ENCODE measurements at places on chromosomes 5 and 9. TPM values are rescaled to one million over a fixed set of nuclear protein-coding genes. Genes with fewer than 3 reads are reported as not detected.

HMCN2 gene
- not detected for total RNA-seq

RNF14 gene
- total RNA-seq: 34.1 TPM

GCNT4 gene
- 2.1 TPM for total RNA-seq

MEF2C gene
- 0.27 TPM for total RNA-seq

YIPF5 gene
- 39.7 TPM for total RNA-seq

INSYN2B gene
- not detected for total RNA-seq

SPAG8 gene
- total RNA-seq: 1.1 TPM

IL12B gene
- not detected for total RNA-seq

GRCh38 chr5:22372376-22372775 is 480.8 kb downstream of the CDH12 start:
- no peak for DNase-seq
- no peak overlapping the region for H3K27ac ChIP-seq
- no peaks in the 10 kb centered on the region for H3K4me1 ChIP-seq
- H3K27me3 ChIP-seq: no peaks in the 10 kb centered on the region
- no peaks in the 10 kb centered on the region for H3K36me3 ChIP-seq

DNA sequence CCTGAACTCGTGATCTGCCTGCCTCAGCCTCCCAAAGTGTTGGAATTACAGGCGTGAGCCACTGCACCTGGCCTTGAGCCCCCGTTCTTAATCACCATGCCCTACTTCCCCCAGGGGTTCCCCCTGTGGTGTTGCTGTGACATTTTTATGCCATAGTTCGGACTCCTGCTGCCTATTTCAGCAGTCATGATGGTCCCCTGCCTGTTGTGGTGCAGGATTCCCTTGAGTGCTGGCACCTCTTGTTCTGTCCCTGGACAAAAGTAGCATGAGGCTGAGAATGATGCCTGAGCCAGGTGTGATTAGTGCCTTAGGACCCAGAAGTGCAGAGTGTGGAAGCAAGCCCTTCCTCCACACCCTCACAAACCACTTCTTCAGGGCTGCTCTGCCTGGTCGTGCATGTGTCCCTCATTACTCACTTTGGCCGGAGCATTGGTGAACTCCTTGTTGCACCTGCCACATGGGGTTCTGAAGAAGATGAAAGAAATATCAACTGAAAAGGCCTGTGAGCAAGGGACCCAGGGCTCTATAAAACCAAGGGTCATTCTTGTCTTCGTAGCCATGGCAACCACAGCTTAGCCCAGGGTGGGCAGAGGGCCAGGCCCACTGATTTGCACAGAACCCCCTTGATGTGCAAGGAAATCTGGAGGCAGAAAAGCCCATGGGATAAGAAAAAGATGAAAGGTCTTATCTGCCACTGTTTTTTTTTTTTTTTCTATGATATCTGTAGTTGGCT is 228.0 kb downstream of the NTRK2 start:
- H3K36me3 ChIP-seq: no peaks in the 10 kb centered on the region
- no peak overlapping the region for H3K4me3 ChIP-seq
- H3K27ac ChIP-seq: no peak overlapping the region
- DNase-seq: no peak

DNA sequence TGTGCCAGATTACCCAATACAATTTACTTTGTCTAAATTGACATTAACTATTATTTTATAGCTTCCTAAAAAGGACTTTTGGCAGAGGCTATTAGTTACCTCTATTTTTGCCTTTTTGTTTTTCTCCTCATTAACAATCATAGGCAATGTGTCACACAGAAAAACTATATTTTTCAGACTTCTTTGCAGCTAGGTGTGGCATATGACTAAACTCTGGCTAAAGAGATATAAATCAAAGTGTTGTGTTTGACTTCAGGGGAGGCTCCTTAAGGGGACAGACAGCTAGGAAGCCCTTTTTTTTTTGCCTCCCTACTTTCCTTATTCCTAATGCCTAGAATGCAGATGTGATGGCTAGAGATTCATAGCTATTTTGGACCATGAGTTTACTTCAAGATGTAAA is 19.7 kb upstream of the GCNT4 start:
- no peak overlapping the region for H3K4me3 ChIP-seq
- no peak for DNase-seq

DNA sequence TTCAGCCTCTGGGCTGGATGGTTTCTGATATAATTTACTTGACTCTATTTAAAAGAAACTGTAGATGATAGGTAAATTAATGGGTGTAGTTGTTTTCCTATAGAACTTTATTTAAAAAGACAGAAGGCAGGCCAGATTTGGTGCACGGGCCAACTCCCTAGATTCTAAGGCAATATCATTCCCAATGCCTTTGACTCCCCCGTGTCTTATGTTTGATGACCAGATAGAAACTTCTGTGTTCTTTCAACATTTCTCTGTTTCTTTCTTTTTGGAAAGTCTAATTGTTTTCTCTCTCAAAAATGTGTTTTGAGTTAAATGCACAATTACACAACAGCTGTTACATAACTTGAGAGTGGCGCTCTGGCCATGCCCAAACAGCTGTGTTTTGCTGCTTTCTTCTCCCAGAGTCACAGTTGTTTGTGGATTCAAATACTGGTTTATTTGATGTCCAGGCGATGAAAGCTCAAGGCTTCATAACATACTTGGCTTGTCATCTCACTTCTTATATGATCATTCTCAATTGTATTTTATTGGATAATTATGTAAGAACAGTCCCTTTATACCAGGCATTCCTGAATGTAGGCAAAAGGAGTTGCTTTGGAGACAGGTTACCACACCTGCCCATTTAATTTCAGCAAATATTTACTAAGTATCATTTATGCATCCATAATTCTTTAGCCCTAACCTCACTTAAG is 1.7 kb upstream of the ALDH1A1 start:
- no peak overlapping the region for H3K27ac ChIP-seq
- H3K4me3 ChIP-seq: no peak overlapping the region
- DNase-seq: no peak
- peaks cover 18% of the 10 kb centered on the region for H3K27me3 ChIP-seq
- H3K4me1 ChIP-seq: peaks cover 3% of the 10 kb centered on the region
- no peaks in the 10 kb centered on the region for H3K36me3 ChIP-seq

- H3K4me3 ChIP-seq: no peak overlapping the region
- H3K4me1 ChIP-seq: no peaks in the 10 kb centered on the region
- no peak for DNase-seq
- H3K27ac ChIP-seq: no peak overlapping the region
- H3K27me3 ChIP-seq: no peaks in the 10 kb centered on the region
Measured at GRCh38 chr5:94197970-94198369, 420.4 kb downstream of the KIAA0825 start.

DNA sequence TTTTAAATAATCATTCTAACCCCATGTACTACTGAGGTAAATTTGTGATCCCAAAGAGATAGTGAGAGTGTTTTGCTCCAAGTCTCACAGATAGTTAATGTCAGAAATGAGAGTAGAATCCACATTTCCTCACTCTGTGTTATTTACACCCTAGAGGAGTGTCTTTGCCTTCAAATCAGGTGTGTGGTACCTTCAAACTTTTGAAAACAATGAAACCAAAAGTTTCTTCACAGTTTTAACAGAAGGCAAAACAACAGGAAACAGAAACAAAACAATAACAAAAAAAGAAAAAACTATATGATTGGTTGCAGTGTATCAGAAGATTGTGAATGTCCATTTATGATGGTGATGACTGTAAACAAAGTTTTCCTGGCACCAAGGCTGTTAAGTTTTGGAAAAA is 85.9 kb downstream of the ERBIN start:
- H3K4me3 ChIP-seq: no peak overlapping the region
- H3K4me1 ChIP-seq: peaks cover 44% of the 10 kb centered on the region
- DNase-seq: no peak

DNA sequence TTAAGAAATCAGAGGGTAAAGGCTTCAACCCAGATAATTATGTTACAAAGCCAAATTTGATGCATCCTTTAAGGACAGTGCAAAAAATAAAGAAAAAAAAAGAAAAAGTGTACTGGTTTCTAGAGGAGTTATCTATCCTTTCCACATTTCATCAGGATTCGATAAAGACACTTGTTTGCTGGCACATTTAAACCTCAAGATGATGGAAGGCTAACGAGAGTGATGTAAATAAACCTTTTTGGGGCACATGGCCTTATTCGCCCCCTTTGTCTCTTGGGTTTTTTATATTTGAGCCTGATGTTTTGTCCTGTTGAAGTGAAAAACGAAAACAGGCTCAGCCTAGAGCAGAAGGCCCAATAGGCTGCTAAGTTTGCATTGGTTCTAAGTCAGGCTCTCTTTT is 416.5 kb downstream of the TAF11L14 start:
- no peak for DNase-seq
- H3K36me3 ChIP-seq: no peaks in the 10 kb centered on the region
- H3K27ac ChIP-seq: no peak overlapping the region
- H3K4me1 ChIP-seq: no peaks in the 10 kb centered on the region
- H3K27me3 ChIP-seq: no peaks in the 10 kb centered on the region

DNA sequence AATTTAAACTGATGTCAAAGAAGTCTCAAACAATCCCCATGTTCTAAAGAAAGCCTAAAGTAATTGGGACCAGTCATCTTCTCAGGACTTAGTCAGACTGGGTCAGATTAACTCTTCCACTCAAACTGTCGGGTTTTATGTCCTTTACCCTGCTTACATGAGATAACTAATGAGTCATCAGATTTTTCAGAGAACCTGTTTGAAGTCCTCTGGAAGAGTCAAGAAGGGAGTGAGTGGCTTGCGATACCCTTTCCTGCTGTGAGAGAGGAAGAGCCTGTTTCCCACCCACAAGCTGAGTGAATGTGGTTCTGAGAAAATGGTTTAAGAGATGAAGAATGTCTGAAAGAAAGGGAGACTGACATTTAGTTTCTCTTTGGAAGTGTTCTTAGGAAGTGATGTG is 1866.7 kb upstream of the C9orf72 start:
- no peaks in the 10 kb centered on the region for H3K27me3 ChIP-seq
- no peak overlapping the region for H3K4me3 ChIP-seq
- H3K36me3 ChIP-seq: no peaks in the 10 kb centered on the region
- H3K27ac ChIP-seq: no peak overlapping the region

GRCh38 chr5:110815916-110816605 is 77.3 kb downstream of the SLC25A46 start:
- no peak overlapping the region for H3K4me3 ChIP-seq
- no peak overlapping the region for H3K27ac ChIP-seq
- no peak for DNase-seq
- peaks cover 5% of the 10 kb centered on the region for H3K27me3 ChIP-seq
- H3K36me3 ChIP-seq: no peaks in the 10 kb centered on the region
- no peaks in the 10 kb centered on the region for H3K4me1 ChIP-seq

DNA sequence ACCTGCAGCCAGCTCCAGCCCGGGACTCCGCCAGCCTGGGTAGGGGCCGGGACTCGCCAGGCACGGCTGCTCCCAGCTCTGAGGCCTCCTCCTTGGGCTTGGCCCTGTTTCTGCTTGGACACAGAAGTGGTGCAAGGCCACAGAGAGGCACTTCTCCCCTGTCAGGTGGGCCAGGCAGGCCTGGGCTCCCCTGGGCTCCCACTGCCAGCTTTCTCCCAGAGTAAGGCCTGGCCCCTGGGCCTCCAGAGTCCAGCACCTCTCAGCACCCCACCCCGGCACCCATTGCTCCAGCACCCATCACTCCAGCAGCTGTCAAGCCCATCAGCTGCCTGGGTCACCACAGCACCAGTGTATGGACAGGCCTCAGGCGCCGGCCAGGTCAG is 71.1 kb upstream of the LRRTM2 start:
- H3K27ac ChIP-seq: no peak overlapping the region

DNA sequence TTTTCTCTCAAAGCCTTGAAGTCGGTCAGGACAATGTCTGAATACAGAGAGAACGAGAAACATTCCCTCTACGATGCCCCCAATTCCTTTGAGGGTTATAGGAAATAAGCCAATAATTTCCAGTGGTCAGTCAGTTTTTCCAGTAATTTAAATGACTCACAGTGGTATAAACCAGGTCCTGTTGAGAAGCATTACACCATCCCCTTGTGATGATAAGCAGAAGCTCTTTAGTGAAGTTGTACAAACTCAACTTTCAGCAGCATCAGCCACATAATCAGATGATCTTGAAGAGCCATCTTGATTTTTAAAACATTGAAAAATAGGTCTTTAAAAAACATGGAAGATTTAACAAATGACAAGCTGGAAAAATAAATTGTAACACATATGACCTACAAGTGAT is 173.9 kb upstream of the ZNF462 start:
- DNase-seq: no peak
- H3K27ac ChIP-seq: no peak overlapping the region
- no peaks in the 10 kb centered on the region for H3K36me3 ChIP-seq
- H3K4me3 ChIP-seq: no peak overlapping the region
- H3K27me3 ChIP-seq: peaks cover 2% of the 10 kb centered on the region

GRCh38 chr9:116605904-116606341 is 81.2 kb upstream of the TRIM32 start:
- H3K27ac ChIP-seq: no peak overlapping the region
- no peaks in the 10 kb centered on the region for H3K27me3 ChIP-seq
- H3K4me1 ChIP-seq: no peaks in the 10 kb centered on the region

- H3K4me1 ChIP-seq: peaks cover 22% of the 10 kb centered on the region
- H3K27me3 ChIP-seq: no peaks in the 10 kb centered on the region
- no peaks in the 10 kb centered on the region for H3K36me3 ChIP-seq
- H3K27ac ChIP-seq: no peak overlapping the region
Measured at GRCh38 chr5:87069974-87070608, 197.6 kb upstream of the RASA1 start.

DNA sequence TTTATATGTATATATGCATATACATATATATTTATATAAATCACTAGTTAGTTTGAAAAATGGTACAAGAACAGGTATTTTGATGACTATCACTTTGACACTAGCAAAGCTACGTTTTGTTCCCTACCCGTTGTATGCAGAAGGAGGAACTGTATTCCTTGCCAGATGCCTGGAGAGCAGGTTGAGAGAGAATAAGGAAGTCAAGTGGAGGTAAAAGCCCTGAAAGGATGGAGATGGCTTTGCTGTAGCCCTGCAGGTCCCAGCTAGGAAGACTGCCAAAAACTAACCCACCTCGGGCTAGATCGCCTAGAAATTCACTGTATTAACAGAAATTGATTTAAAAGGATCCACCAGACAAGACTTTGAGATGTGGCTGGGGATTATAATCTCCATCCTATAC is 229.3 kb downstream of the RFX3 start:
- H3K36me3 ChIP-seq: peaks cover 20% of the 10 kb centered on the region
- DNase-seq: no peak
- no peak overlapping the region for H3K4me3 ChIP-seq
- H3K4me1 ChIP-seq: peaks cover 8% of the 10 kb centered on the region
- H3K27ac ChIP-seq: no peak overlapping the region

Measured in activated CD8-positive, alpha-beta T cell treated with anti-CD3 and anti-CD28 coated beads for 36 hours (primary cell).